ENCODE measurements at places on chromosomes 4 and X.

GRCh38 chrX:6660567-6661264 is 125.8 kb upstream of the VCX3A start:
- DNase-seq, result no peak

- DNase-seq, result no peak
Measured at GRCh38 chr4:37685161-37685822, 884 bp downstream of the RELL1 start.

DNA sequence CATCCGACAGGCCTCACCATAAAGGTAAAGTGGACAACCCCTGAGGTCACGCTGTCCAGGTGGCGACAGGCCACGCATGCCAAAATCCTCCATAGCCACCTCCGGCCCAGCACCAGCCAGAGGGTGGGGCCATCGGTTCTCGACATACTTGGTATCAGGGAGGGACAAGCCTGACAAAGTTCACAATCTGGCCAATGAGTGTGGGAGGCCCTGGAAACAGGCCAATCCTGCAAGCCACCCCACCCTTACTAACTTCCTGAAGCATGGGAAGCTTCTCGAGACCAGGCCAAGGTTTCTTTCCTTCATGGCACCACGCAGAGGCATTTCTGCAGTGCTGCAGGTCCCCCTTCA is 73.8 kb downstream of the MTMR1 start:
- no peak for DNase-seq

DNA sequence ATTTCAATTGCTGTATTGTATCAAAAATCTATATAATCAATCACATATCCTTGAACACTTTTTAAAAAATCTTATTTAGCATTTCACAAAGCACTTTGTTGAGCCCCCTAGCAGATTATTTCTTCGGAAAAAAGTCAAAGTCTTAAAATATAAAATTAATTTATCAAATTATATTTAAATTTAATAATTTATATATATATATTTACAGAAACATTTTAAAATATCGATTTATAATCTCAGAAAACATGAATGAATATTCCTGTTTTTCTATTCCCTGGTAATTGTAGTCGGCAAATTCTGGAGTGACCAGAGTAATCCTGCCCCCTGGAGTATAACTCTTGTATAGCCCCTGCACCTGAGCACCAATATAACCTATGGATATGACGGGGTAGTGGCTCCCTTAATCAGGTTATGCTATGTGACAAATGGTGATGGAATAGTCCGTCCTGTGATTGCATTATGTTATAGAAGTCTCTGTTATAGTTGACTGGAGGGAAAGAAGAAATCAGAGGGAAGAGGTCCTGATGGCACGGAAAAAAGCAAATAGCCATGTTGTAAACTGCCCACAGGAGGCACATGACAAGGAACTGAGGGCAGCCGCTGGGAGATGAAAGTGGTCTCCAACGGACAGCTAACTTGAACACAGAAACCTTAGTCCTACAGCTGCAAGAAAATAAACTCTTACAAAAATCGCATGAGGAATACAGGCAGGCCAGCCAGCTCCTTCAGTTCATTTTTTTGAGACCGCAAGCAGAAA is 1092.3 kb downstream of the ARAP2 start:
- DNase-seq, result no peak

DNA sequence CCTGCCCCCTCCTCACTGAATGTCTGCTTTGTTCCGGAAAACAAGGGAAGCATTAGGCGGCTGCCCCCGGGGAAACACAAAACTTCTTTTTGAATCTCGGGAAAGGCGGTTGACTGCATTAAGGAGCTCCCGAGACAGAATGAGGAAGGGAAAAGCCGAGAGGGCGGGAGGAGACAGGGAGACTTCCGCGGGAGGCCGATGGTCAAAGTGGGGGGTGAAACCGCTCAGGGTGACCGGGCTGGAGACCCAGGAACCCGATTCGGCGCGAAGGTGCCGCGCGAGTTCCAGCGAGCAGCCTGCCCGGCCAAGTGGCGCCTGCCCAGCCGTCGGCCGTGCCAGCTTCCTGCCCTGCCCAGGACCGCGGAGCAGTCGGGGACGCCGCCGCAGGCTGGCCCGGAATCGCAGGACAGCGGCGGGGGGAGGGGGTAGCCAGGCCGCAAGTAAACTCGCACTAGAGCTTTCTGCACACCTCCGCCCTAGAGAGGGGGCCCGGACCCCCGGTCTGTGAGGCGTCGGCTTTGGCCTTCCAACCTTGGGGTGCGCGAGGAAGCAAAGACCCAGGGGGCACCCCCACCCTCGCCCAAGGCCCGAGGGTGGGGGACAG is 55.1 kb upstream of the BCOR start:
- no peak for DNase-seq

- no peak for DNase-seq
Measured at GRCh38 chrX:72273718-72274117, 3.3 kb downstream of the RPS4X start.

GRCh38 chrX:11180571-11180970 is 69.4 kb downstream of the HCCS start:
- DNase-seq, result no peak

GRCh38 chrX:112818114-112819007 is 22.3 kb downstream of the AMOT start:
- no peak for DNase-seq
